ENCODE measurements at places on chromosomes 5 and 9. TPM values are rescaled to one million over a fixed set of nuclear protein-coding genes. Genes with fewer than 3 reads are reported as not detected.

GRCh38 chr9:127223810-127224177 lies 40.8 kb upstream of the GARNL3 start:
- H3K4me1 ChIP-seq, result peaks cover 11% of the 10 kb centered on the region
- H3K27me3 ChIP-seq, result peaks cover 39% of the 10 kb centered on the region
- no peak overlapping the region for H3K27ac ChIP-seq
- H3K4me3 ChIP-seq, result peak overlapping the region; percentile 79
- peaks cover 28% of the 10 kb centered on the region for H3K36me3 ChIP-seq

GRCh38 chr5:6961837-6962635 lies 248.8 kb downstream of the TENT4A start:
- no peaks in the 10 kb centered on the region for H3K4me1 ChIP-seq
- H3K36me3 ChIP-seq, result no peaks in the 10 kb centered on the region

DNA sequence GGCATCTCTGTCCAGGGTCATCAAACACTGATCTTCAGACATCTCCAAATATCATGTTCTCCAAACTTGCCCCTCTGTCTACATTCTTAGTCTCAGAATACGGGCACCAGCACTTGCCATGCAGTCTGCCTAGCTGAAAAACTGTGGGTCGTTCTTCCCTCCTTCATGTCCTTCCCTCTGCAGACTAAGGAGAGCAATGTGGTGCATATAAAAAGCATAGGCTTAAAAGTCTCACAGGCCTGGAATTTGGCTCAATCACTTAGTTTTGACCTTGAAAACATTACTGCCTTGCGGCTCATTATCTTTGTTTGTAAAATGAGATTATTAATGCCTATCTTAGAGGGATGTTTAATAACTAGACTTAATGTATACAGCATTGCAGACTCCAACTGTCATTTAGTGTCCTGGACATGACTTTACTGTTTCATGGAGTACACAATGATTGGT lies 362.8 kb downstream of the NPR3 start:
- no peaks in the 10 kb centered on the region for H3K4me1 ChIP-seq
- no peak overlapping the region for H3K4me3 ChIP-seq
- DNase-seq, result no peak
- H3K27me3 ChIP-seq, result no peaks in the 10 kb centered on the region
- no peak overlapping the region for H3K27ac ChIP-seq
- no peaks in the 10 kb centered on the region for H3K36me3 ChIP-seq

- H3K4me3 ChIP-seq, result no peak overlapping the region
- H3K27me3 ChIP-seq, result no peaks in the 10 kb centered on the region
Observed at GRCh38 chr9:121995997-121996396, 97.1 kb downstream of the TTLL11 start.

DNA sequence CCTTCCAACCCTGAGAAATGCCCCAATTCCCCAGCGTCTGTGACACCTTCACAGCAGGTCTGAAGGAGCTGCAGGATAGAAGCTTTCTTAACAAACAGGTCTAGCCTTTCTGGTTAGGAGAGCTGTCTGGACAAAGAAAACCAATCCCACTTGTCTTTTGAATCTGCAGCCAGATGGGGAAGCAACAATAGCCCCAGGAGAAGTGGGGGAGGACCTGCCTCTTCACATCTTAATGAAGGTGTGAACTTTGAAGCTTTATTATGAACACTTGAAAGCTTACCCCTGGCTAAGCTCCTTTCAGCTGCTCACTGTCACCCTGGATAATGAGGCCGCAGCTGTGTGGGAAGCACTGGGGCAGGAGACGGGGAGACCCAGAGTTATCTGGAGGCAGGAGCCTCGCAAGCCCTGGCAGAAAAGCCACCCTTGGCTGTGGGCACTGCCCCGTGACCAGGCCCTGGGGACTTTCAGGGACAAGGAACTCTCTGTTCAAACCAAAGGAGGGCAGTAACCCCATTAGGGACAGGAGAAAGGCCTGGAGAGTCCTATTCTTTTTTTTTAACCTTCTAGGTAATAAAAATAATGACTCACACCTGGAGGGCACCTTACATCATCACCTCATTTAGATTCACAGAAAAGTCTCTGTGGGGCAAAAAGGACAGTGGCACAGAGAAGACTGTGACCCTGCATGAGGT lies 151.8 kb upstream of the RAD23B start:
- H3K27me3 ChIP-seq, result peaks cover 49% of the 10 kb centered on the region
- H3K36me3 ChIP-seq, result no peaks in the 10 kb centered on the region
- no peak for DNase-seq
- no peak overlapping the region for H3K27ac ChIP-seq

DNA sequence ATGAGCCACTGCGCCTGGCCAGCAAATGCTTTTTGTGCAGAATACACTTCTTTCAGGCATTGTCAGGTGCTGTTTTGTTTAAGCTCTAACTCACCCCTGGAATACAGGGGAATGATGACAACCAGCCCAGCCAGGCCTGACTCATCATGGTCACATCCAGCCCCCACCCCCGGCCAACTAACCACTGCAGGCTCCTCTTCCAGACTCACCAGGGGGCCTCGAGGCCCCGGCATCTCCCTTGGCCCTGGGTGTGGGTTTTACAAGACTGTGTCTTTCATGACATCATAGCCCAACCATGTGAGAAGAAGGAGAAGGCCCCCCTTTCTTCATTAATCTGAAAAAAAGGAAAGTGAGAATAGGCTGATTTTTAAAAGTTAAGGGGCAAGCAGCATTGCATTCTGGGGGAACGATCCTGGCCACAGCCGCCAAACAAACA lies 35.5 kb downstream of the OLFML2A start:
- H3K27ac ChIP-seq, result no peak overlapping the region
- H3K36me3 ChIP-seq, result no peaks in the 10 kb centered on the region
- DNase-seq, result peak; percentile 48
- H3K4me3 ChIP-seq, result no peak overlapping the region

DNA sequence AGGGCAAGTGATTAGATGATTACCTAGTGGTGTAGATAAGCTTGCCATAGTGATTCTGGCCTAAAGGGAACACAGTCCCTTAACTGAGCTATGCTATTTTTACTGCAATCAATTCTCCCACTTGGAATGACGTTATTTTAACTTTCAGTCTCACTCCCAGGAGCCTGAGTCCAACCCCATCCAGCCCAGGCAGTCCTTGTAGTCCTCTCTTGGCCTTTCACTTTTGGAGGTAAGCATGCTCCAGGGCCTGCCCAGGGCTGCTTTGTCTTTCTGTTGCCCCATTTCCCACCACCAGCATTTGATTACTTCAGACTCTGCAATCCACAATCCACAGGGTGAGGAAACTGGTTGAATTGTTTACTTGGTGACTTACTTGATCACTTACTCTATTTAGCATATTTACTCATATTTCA lies 233.0 kb downstream of the CD180 start:
- peak; percentile 5 for DNase-seq
- H3K4me1 ChIP-seq, result peaks cover 9% of the 10 kb centered on the region
- H3K4me3 ChIP-seq, result no peak overlapping the region

DNA sequence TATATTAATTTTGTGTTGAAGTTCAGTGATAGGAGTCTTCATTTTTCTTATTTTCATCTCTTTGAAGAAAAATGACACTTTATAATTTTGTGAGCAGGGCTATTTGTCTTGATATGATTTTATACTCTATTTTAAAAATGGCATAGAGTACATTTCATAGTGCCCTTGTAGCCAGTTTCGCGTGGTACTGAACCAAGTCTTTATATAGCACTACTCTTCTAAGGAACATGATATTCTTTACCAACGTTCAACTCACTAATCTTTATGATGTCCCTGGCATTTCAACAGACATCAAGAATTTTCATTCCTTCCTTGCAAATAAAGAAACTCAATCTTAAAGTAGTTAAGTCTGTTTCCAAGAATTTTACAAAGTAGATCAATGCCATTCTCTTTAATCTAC lies 41.5 kb upstream of the HOMER1 start:
- no peaks in the 10 kb centered on the region for H3K4me1 ChIP-seq
- H3K36me3 ChIP-seq, result no peaks in the 10 kb centered on the region
- no peaks in the 10 kb centered on the region for H3K27me3 ChIP-seq
- H3K4me3 ChIP-seq, result no peak overlapping the region

- no peaks in the 10 kb centered on the region for H3K4me1 ChIP-seq
- no peak overlapping the region for H3K4me3 ChIP-seq
- DNase-seq, result no peak
- H3K27ac ChIP-seq, result no peak overlapping the region
- H3K27me3 ChIP-seq, result peaks cover 54% of the 10 kb centered on the region
- no peaks in the 10 kb centered on the region for H3K36me3 ChIP-seq
Observed at GRCh38 chr5:96372726-96373380, 60.2 kb downstream of the PCSK1 start.

- no peaks in the 10 kb centered on the region for H3K27me3 ChIP-seq
- no peak for DNase-seq
- H3K27ac ChIP-seq, result no peak overlapping the region
- H3K4me1 ChIP-seq, result no peaks in the 10 kb centered on the region
Observed at GRCh38 chr5:179235416-179236400, 109.6 kb downstream of the ADAMTS2 start.

DNA sequence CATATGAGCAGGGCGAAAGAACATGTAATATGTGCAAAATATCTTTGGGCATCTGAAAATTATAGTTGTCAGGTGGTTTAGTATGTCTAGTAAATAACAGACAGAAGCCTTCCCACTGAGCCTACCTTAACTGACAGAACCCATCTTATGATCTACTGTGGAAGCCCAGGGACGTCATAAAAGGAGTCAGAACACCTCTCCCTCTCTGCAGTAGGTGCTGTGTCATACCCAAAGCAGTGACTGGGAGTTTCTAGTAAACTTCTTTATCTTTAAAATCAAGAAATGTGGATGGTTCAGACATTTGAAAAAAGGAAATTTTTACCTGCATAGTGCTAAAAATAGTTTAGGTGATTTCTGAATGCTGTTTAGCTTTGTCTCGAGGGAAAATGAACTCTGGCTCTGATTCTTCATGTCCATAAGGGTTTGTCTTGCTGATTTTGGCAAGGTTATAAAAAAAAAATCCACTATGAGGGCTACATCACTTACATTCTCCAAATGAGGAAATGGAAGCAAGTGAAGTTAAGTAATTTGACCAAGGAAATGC lies 104.0 kb downstream of the NUDT12 start:
- H3K4me1 ChIP-seq, result no peaks in the 10 kb centered on the region
- no peaks in the 10 kb centered on the region for H3K36me3 ChIP-seq
- no peak overlapping the region for H3K27ac ChIP-seq

- no peaks in the 10 kb centered on the region for H3K36me3 ChIP-seq
- no peaks in the 10 kb centered on the region for H3K4me1 ChIP-seq
- H3K4me3 ChIP-seq, result no peak overlapping the region
- H3K27ac ChIP-seq, result no peak overlapping the region
- DNase-seq, result no peak
Observed at GRCh38 chr9:126752376-126752775, 52.5 kb upstream of the ZBTB43 start.

GRCh38 chr5:176979669-176980068 lies 26.9 kb downstream of the UIMC1 start:
- no peaks in the 10 kb centered on the region for H3K27me3 ChIP-seq
- H3K4me1 ChIP-seq, result no peaks in the 10 kb centered on the region
- peaks cover 44% of the 10 kb centered on the region for H3K36me3 ChIP-seq
- H3K4me3 ChIP-seq, result no peak overlapping the region
- DNase-seq, result no peak
- no peak overlapping the region for H3K27ac ChIP-seq

DNA sequence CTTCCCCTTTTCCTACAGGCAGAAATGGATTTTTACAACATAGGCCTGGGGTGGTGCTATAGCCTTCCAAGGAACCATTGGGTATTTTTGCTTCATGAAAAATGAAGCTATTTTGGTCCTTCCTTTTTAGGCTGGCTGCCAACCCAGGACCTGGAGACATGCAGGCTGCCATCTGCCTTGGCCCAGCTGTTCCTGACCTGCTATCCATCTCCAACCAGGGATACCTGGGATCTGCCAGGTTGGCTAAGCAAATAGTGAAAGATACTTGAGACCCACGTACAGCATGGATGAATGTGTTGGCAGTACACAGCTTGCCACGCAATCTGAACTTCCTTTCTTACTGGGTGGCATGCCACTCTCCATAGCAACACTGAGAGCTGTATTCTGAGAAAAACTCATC lies 31.1 kb downstream of the MRPS27 start:
- no peak overlapping the region for H3K4me3 ChIP-seq
- no peak overlapping the region for H3K27ac ChIP-seq
- no peaks in the 10 kb centered on the region for H3K27me3 ChIP-seq
- H3K4me1 ChIP-seq, result peaks cover 14% of the 10 kb centered on the region
- no peak for DNase-seq

DNA sequence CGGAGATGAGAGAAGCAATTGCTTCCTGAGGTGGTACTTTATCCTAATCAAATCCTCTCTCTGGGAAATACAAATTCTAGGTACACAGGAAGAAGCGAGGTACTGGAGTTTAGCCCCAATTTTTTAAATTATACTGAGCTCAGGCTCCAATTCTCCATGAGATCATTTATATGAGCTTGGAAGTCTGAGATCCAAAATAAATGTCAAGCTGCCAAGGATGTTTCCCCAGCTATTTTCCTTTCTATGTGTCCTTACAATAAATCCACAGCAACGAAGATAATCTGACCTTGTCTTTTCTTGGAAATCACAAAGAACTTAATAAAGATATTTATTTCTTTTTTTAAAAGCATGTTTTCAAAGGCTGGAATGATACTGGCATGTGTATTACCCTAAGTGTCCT lies 597.3 kb downstream of the GABRG2 start:
- DNase-seq, result no peak
- H3K36me3 ChIP-seq, result no peaks in the 10 kb centered on the region
- H3K4me1 ChIP-seq, result no peaks in the 10 kb centered on the region

DNA sequence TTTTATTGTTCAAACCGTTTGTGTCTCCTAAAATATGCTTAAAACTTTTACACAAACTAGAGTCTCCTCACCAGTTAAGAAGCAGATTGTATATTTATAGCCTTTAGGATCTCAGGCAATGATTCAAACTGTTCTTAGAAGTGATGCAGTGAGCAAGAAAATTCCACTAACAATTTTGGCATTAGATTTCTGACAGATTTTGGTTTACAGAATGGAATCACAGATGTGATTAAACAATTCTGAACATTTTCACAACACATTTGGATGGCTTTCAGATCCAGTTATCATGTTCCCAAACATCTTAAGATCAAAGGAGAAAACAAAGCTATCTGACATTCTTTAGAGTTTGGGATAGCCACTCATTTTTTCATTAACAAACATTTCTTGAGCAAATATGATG lies 181.7 kb upstream of the RIOK2 start:
- no peak overlapping the region for H3K4me3 ChIP-seq
- no peak overlapping the region for H3K27ac ChIP-seq
- DNase-seq, result no peak
- no peaks in the 10 kb centered on the region for H3K4me1 ChIP-seq

DNA sequence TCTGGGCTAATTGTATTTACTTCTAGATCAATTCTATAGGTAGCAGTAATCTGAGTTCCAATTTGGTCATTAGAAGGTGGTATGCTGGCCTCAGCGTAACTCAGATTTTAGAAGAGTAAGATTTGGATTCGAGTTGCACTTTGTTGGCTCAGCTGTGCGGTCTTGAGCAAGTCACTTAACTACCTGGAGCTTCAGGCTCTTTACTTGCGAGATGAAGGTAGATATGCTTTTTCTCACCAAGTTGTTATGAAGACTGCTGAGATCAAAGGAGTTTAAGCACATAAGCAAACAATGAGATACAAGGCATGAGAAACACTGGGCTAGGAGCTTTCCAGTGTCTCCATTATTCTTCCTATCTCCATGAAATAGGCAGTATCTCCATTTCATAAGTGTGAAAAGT lies 133.8 kb upstream of the RANBP3L start:
- no peak overlapping the region for H3K27ac ChIP-seq
- peaks cover 34% of the 10 kb centered on the region for H3K27me3 ChIP-seq
- no peak overlapping the region for H3K4me3 ChIP-seq
- no peaks in the 10 kb centered on the region for H3K4me1 ChIP-seq

GRCh38 chr9:4292781-4293180 lies 7.1 kb downstream of the GLIS3 start:
- peak overlapping the region; percentile 64 for H3K4me3 ChIP-seq
- peaks cover 67% of the 10 kb centered on the region for H3K4me1 ChIP-seq
- H3K27ac ChIP-seq, result peak overlapping the region; percentile 97
- H3K27me3 ChIP-seq, result no peaks in the 10 kb centered on the region
- DNase-seq, result no peak
- H3K36me3 ChIP-seq, result peaks cover 58% of the 10 kb centered on the region

Gene HTR1A
- not detected for total RNA-seq

Gene HNRNPA0
- 42.3 TPM for total RNA-seq

Gene BTNL9
- total RNA-seq, result 5.0 TPM

Gene CETN3
- 30.0 TPM for total RNA-seq

All from Calu3 (cell line).